Cerebellar nuclear complex (tissue), 1 donor: ENCODE measurements at places on chromosomes 7 and 10.

DNA sequence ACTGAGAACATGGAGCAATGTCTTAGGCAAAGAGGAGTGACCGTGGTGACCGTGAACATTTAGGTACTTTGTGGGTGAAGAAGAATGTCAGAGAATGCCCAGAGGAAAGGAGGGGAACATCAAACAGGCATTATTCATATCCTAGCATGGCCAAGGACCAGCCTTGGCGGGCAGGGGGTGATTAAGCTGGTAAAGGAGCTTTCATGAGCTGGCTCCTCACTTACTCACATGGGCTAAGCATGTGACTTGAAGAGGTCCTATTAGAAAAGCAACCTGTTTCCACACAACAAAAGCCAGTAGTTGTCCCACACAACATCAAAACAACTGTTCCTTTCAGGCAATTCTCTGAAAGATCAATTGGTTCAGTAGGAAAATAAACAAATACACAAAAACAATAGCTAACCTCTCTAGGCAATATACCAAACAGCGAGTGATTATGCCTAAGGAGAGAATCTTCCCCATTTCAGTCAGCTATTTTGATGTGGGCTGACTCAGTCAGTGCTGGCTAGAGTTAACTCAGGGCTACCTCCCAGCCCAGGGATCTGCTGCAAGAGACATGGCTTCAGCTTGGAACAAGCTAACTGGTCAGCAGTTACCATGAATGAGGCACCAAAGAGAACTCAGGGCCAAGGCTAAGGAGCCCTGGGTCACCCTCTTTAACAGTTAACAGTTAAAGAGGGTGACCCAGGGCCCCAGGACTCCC is 283.5 kb downstream of the ARHGAP12 start:
- no peak for DNase-seq

GRCh38 chr7:92639966-92640365 is 49.8 kb upstream of the FAM133B start:
- DNase-seq, result no peak

DNA sequence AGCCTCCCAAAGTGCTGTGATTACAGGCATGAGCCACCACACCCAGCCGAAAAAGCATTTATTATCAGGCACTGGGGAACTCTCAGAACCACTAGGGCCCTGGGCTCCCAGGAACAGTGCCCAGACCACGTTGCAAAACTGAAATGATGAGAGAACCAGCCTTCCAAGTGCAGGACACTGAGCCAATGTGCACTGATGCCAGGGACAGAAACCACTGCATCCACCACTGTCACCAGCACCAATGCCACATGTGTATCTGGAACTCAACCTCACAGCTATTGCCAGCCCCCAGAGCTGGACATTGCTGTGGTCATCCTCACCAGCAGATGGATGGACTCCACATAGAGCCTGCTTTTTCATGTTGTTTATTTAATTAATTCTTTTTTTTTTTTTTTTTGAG is 28.2 kb upstream of the TPST1 start:
- no peak for DNase-seq

DNA sequence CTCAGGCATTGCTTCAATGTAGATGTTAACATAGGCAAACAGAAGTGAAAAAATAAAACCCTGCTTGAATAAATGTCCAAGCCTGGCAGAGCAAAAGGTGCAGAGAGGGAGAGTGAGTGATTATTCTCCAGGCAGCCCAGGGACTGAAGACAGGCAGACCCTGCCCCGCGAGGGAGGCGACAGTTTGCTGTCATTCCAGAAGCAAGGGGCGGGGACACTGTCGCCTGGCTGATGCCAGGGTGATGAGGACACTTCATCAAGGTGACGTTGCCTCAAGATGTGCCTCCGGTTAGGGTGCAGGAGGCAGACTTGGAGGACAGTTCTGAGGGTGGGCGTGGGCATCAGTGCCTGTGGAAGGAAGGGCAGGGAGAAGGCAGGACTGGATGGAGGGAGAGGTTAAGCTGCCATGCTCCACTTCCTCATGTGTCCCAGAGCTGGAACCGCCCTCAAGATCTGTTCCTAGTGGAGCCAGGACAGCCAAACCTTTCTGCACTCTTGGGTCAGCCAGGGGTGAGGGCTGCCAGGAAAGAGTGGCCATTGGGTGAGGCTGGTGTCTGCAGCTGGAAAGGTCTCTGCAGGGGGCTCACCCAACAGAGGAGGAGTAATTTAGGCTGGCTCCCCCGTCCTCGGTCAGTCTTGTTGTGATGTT is 560.5 kb upstream of the MKI67 start:
- DNase-seq, result no peak

GRCh38 chr7:24812305-24812945 is 55.2 kb upstream of the GSDME start:
- no peak for DNase-seq

DNA sequence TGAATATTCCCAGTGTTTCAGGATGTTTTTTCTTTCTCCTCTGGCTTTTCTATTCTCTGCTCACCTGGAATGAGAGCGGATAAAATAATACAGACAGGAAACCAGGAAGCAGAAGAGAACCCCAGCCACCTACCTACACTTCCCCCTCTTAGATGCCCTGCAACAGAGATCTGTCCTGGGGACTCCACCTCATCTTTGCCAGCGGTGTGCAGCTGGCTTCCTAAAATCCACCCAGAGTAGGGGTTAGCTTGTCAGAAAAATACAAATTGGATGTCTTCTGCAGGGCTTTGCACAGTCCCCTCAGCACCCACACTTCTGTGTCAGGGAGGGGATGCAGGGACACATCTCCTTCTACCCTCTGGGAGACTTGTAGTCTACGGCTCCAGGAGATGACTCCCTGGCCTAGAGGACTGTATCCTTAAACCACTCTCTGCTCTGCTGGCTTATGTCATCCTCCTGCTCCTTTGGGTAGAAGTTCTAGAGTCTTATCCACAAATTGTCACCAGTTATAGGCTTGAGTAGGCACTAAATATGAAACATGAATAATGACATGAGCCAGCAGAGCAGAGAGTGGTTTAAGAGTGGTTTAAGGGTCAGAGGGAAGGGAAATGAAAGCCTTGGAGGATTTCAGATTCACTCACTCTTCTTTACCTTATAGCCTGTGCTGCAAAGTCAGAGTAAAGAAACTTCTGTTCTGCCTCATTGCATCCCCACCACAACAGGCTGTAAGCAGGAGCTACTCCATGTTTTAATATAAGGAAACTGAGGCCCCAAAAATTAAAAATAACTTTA is 749.4 kb downstream of the AUTS2 start:
- no peak for DNase-seq

DNA sequence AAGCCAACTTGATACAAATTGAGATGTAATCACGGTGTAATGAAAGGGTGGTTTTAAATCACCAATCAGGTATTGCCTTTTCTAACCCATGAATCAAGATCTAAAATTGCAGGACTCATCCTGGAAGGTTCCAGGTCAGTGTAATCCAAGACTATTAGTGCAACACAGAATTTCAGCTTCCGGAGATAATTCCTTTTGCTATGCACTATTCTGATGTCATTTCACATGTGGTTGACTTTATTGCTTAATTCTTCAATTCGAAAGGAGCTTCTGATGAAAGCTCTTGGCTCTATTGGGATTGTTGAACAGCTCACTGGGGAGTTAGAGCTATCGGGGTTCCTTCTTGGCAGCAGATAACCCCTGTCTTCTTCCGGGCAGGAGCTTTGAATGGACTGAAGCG is 147.4 kb upstream of the INSYN2A start:
- no peak for DNase-seq
